Esophagus squamous epithelium (tissue), 5 donors: ENCODE measurements at places on chromosomes 6 and 20.

GRCh38 chr6:25560865-25561264 is 91.2 kb upstream of the SCGN start:
- no peak for DNase-seq

- DNase-seq, result no peak
Measured at GRCh38 chr6:34597605-34598353, 41.6 kb upstream of the SPDEF start.

DNA sequence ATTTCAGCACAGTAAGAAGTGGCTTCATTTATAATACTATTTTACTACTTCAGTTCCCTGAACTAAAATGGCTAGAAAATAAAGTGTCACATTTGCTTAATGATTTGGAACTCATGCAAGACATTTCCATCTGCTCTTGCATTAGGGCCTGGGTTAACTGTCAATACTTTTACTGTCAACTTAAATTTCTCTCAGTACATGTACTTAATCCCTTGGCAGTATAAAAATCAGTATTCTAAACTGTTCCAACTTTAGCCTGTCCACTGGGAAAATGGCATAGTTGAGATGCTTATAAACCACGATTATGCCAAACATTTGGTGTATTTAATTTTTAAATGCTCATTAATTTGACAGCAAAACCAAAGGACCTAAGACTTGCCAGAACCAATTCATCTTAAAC is 154.5 kb downstream of the ASCC3 start:
- no peak for DNase-seq

GRCh38 chr6:147666255-147666654 is 157.8 kb downstream of the SAMD5 start:
- DNase-seq, result no peak

DNA sequence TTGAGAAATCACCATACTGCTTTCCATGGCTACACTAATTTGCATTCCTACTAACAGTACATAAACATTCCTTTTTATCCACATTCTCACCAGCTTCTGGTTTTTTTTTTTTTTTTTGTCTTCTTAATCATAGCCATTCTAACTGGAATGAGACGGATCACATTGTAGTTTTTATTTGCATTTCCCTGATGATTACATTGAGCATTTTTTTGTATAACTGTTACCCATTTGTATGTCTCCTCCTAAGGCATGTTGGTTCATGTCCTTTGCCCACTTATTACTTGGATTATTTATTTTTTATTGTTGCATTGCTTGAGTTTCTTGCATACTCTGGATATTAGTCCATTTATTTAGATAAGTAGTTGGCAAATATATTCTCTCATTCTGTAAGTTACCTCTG is 258.0 kb downstream of the MEI4 start:
- DNase-seq, result no peak

DNA sequence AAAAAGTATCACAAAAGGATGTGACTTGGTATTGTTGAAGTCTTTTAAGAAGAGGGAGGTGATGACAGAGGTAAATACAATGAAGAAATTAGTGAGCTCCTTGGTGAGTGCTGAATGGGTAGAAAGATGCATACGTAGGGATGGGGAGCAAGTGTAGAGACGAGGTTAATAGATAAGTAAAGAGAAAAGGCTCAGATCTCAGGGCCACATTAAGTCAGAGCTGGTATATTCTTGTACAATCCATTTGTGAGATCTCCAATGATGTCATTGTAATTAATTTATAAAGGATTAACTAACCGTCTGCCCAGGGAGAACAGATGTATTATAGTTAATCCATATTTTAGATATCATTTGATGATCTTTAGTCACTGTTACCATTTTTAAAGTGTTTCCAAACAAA is 43.4 kb downstream of the SMPDL3A start:
- no peak for DNase-seq

GRCh38 chr6:40336940-40337760 is 250.0 kb downstream of the LRFN2 start:
- DNase-seq, result no peak

DNA sequence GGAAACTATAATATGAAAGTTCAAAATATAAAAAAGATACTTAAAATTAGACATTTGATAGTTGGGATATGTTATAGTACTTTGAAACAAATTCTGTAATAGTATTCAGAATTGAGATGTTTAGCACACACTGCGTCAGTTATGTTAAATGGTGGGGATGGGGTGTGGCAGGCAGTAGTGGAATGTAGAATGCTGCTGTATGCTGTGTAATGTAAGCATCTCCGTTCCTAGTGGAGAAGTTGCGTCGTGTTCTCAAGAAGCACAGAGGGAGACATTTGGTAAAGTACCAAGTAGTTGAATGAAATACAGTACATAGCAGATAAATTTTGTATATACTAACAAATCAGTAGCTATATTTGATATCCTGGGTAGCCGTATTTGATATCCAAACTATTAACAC is 192.4 kb downstream of the ZFAND3 start:
- DNase-seq, result no peak

DNA sequence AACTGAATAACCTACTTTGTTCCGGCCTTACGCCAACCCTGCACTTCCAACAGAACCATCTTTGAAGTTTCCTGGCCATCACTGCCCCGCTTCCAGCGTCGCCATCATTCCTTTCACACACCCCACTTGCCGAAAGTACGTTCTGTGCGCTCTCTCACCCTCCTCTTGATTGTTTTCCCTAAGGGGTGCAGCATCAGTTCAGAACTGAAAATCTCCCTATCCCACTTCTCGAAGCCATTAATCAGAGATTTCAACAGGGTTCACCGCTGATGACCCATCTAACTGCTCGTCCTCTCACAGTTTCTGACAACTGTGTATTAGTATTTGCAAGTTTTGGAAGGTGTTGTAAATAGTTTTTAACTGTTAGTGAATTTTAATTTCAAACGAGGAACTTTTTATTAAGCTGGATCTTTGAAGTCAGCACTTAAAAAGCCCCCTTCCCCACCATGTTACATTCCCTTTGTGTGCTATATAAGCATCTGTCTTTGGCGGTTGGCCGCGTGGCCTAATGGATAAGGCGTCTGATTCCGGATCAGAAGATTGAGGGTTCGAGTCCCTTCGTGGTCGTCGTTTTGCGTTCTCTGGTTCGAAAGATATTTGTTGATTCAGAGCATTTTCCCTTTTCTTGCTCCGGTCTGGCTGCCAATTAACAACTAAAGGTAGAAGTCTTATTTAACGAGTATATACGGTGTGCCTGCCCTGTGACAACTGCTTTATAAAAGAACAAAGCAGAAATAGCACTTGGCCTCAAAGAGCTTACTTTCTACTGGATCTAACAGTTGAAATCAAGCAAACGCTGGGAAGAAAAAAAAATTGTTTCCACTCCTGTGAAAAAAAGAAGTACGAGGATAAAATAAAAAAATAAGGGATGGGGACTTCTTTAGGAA is 42.6 kb downstream of the TRIM27 start:
- no peak for DNase-seq
